ENCODE measurements at places on chromosomes 3 and 15. TPM values are rescaled to one million over a fixed set of nuclear protein-coding genes. Genes with fewer than 3 reads are reported as not detected.

ZDHHC19 gene
- 3.1 TPM for total RNA-seq

MRPL3 gene
- 71.2 TPM for total RNA-seq

FGF7 gene
- total RNA-seq: 10.2 TPM

MON1A gene
- total RNA-seq: 17.0 TPM

SAMD7 gene
- not detected for total RNA-seq

ZNF80 gene
- 0.09 TPM for total RNA-seq

EPHB1 gene
- total RNA-seq: 1.3 TPM

AADAC gene
- 3.5 TPM for total RNA-seq

TFRC gene
- total RNA-seq: 268 TPM

POPDC2 gene
- total RNA-seq: 3.1 TPM

ARRDC4 gene
- total RNA-seq: 40.5 TPM

AHSG gene
- 1.1 TPM for total RNA-seq

EFCC1 gene
- 8.2 TPM for total RNA-seq

CAPN3 gene
- total RNA-seq: 369 TPM

DNA sequence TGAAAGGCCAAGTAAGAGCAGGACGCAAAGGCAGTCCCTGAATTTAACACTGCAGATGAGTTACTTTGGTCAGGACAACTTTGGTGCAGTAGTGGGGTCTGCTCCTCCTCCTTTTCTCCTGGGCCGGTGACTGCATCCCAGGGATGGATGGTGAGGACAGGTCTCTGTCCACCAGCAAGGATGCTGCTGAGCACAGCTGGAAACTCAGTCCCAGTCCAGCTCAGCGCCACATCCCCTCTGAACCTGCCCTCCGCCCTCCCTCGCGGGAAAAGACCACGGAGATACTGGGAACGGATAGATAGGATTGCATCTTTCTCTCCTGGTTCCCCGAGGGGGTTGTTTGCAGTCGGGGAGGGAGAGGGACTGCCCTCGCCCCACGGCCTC is 13.8 kb downstream of the GRAMD2A start:
- DNase-seq: no peak

DNA sequence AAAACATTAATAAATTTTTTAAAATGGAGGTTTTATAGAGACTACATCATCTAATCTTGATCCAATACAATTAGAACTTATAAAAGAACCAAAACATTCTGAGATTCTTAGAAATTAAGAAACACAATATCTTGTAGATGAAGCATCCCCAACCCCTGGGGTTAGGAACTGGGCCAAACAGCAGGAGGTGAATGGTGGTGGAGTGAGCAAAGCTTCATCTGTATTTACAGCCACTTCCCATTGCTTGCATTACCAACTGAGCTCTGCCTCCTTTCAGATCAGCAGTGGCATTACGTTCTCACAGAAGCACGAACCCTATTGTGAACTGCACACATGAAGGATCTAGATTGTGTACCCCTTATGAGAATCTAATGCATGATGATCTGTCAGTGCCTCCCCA is 36.3 kb downstream of the KNL1 start:
- DNase-seq: no peak

DNA sequence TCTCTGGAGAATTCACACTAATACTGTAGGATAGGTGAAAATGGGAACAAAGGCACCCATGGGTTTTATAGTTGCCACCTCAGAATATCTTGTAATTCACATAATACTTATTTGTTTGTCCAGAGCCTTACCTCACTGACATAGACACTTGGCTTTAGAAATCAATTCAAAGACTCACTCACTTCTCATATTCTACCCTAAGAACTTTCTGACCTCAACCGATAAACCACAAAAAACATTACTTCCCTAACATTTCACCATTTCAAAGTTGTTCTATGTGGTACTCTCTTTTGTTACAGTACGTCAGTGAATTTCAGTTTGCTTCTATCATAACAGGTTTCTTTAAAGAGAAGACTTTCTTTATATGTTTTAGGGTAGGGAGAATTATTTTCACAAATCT is 359.3 kb downstream of the IGSF11 start:
- DNase-seq: no peak

GRCh38 chr3:10286596-10287295 is 6.0 kb downstream of the GHRL start:
- DNase-seq: no peak

- DNase-seq: peak; percentile 53
Measured at GRCh38 chr3:127088511-127089351, 104.2 kb upstream of the PRR23E start.

GRCh38 chr3:4045756-4046155 is 246.5 kb downstream of the LRRN1 start:
- DNase-seq: no peak

GRCh38 chr3:17894434-17895060 is 152.1 kb upstream of the TBC1D5 start:
- DNase-seq: peak; percentile 25

DNA sequence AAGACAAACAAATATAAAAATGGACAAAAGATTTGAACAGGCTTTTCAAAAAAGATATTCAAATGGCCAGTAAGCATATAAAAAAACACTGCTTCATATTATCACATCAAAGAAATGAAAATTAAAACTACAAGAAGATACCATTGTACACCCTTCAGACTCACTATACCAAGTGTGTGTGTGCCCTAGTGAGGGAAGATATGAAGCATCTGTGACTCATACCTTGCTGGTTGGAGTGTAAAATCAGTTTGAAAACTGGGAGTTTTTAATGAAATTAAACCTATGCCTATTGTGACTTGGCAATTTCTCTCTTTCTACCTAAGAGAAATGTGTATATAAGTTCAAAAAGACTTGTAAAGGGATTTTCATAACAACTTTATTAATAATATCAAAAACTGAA is 23.5 kb upstream of the SLC15A2 start:
- DNase-seq: no peak

- DNase-seq: no peak
Measured at GRCh38 chr15:59453474-59454215, 15.7 kb downstream of the FAM81A start.

- DNase-seq: no peak
Measured at GRCh38 chr3:24686808-24687207, 192.2 kb upstream of the THRB start.

- no peak for DNase-seq
Measured at GRCh38 chr3:12558706-12559105, 1.8 kb downstream of the MKRN2 start.

- no peak for DNase-seq
Measured at GRCh38 chr3:12753275-12754028, 5.6 kb downstream of the TMEM40 start.

DNA sequence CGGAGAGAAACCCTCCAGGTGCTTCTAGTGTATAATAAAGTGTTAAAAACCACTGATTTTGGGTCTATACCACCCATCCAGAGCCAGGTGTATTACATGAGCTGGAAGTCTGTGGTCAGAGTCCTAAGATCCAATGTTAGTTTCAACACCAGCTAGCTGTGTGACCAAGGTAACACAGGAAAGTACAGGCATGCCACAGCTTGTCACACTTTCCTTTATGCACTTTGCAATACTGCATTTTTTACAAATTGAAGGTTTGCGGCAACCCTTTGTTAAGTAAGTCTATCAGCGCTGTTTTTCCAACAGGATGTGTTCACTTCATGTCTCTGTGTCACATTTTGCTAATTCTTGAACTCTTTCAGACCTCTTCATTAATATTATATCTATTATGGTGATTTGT is 201.3 kb upstream of the PRICKLE2 start:
- DNase-seq: no peak

GRCh38 chr15:70617076-70617910 is 146.1 kb downstream of the UACA start:
- no peak for DNase-seq

DNA sequence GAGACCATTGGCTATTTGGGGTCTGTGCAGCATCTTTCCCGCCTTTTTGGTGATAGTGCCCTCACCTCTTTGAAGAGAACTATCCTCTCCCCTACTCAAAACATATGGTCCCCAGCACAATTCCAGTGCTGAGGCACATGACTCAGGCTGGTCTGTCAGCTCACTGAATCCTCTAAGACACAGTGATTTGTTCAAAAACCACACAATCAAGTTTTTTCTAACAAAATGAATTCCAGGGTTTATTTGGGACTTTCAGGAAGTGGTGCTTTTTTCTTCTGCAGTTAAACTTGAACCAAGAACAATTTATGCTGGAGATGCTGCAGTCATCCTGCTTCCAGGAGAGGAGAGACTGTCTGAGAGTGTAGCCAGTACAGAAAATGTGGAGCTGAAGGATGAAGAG is 142.5 kb upstream of the LMCD1 start:
- DNase-seq: no peak

DNA sequence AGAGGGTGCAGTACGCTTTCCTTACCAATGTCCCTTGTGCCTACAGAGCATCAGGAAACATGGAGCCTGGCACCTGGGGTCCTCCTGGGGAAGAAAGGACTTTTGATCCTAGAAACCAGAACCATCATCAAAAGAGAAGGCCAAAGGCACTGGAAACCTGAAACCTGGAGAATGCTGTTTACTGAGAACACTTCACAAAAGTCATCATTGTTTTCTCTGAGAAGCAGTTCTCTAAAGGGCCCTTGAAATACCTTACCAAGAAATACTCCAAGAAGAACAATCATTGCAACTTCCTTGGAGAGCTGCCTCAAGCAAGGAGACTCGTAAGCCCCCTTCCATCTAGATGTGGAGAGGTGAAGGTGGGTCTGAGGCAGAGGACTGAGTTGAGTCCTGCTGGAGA is 66.0 kb downstream of the TLE3 start:
- DNase-seq: no peak

DNA sequence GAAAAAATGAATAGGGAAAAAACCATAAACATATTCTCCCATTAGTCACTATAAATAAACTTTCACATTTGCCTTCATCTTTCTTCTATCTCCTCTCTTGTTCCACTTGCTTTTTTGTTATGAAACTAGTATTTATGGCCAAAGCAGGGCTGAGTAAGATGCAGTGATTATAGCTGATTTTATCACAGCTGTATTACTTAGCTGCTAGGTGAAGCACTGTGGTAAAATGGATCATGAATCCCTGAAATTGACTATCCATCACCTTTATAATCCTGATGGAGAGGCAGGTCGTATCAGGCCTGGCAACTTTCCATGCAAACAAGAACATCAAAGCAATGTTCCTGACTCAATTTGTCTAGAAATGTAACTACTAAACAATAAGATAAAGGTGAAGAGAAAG is 471.6 kb downstream of the TUSC7 start:
- DNase-seq: no peak

DNA sequence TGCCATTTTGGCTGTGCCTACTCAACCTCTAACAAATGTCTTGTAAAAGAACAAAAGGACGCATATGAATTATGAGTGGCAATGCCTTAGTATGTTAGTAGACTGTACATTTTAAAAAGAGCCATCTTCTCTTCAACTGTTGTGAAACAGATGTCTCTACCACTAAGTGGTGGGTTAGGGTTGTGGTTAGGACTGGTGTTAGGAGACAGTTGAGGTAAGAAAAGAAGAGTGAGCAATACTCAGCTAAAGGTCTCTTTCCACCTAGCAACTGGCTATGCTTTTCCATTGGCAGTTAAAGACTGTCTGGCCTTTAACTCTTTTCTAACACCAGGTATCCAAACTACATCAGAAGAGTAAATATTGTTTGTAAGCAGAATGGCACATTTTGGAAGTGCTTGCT is 221.7 kb upstream of the TBC1D5 start:
- DNase-seq: no peak

DNA sequence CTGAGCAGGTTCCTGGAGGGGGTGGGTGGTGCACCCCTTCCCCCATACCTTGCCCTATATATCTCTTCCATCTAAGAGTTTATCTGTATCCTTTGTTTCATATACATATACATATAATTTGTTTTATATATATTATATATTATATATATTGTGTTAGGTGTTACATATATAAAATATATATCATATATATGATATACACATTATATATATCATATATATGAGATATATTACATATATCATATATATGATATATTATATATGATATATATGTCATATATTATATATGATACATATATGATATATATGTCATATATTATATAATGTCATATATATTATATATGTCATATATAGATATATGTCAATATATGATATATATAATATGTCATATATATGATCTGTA is 31.1 kb downstream of the EXD1 start:
- DNase-seq: no peak

GRCh38 chr15:47964229-47964628 is 156.6 kb upstream of the SLC24A5 start:
- DNase-seq: no peak

- peak; percentile 89 for DNase-seq
Measured at GRCh38 chr3:195823999-195824398, 12.3 kb upstream of the MUC4 start.

- DNase-seq: no peak
Measured at GRCh38 chr3:135532021-135532420, 433.5 kb upstream of the PPP2R3A start.

DNA sequence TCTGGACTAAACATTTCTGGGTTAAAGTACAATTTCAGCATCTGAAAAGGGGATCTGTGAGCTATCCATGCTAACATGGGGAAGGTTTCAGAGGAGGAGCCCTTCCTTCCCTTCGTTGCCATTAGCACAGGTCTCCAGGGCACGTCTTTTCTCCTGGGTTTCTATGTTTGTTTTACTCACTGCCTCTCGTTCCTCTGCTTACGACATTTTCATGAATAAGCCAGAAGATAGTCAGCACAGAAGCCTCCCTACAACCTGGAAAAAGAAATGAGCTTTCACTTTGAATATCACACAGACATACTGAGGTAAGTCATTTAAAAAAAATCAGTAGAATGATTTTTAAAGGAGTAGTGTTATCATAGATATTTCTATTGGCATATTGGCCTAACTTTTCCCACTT is 117.2 kb upstream of the KCNMB2 start:
- DNase-seq: no peak

DNA sequence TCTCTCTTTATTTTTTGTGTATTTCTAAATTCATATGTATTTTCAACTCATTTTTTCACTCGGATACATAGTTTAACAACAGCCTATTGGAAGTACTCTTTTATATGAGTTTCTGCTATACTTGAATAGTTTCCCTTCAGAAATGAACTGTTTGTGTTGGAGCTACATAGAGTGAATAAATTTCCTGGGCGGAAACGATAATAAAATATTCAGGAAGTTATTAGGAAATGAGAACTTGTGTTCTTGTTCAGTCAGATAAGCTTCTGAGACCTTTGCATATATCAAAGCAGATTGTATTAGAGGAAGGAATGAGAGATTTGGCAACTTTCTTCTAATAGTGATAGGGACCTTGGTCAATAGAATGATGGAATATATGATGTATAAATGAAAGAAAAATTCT is 27.3 kb downstream of the NEO1 start:
- no peak for DNase-seq

GRCh38 chr3:119659606-119660291 is 640 bp downstream of the POPDC2 start:
- DNase-seq: no peak

- no peak for DNase-seq
Measured at GRCh38 chr3:96960661-96961330, 146.4 kb downstream of the EPHA6 start.

DNA sequence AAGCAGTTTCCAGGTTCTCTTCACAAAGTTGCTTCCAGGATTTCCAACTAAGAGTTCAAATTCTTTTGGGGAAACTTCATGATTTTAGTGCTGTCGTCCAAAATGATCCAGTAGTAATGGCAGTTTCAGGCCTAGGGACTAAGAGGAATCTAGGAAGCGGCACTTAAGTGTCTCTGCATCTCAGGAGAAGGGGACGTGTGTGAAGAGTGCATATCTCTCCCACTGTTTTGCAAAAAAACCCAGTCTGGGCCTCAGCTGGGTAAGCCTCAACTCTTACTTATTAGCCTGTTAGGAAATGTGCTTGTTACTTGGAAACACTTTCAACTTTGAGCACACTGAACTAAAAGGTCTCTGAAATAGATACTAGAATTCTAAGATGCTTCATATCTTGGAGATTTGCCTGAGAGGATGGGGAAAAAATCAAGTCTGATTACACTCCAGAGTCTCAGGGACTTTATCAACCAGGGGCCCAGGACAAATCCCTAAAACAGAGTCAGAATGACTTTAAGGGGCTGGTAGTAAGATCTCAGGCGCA is 81.8 kb downstream of the WDR76 start:
- no peak for DNase-seq
